ENCODE measurements at places on chromosomes 6 and 20. TPM values are rescaled to one million over a fixed set of nuclear protein-coding genes. Genes with fewer than 3 reads are reported as not detected.
A peak's percentile ranks its signal among the peaks of the same experiment; 100 is the strongest.

The HM13 gene
- total RNA-seq, result 103 TPM

The PSORS1C1 gene
- 0.16 TPM for total RNA-seq

The ARG1 gene
- not detected for total RNA-seq

The CALHM4 gene
- total RNA-seq, result not detected

The KIF25 gene
- total RNA-seq, result 1.5 TPM

The ABRACL gene
- total RNA-seq, result 160 TPM

The SNTA1 gene
- 5.0 TPM for total RNA-seq

The KCNS1 gene
- total RNA-seq, result 0.97 TPM

The PDE10A gene
- 3.9 TPM for total RNA-seq

The RAET1G gene
- not detected for total RNA-seq

The CGA gene
- not detected for total RNA-seq

The CCN2 gene
- 177 TPM for total RNA-seq

The KCNK16 gene
- not detected for total RNA-seq

GRCh38 chr20:19847383-19847782 is 89.3 kb downstream of the RIN2 start:
- no peak for DNase-seq

DNA sequence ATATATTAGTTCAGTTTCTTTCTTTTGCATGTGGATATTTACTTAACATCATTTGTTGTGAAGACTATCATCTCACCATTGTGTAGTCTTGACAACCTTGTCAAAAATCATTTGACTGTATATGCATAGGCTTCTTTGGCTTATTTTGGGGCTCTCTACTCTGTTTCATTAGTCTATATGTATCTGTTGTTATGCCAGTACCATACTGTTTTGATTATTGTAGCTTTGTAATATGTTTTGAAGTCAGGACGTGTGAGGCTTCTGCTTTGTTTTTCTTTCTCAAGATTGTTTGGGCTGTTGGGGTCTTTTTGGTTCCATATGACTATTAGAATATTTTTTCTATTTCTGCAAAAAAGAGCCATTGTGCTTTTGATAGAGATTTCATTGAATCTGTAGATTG is 288.2 kb upstream of the RNF217 start:
- DNase-seq, result no peak

- no peak for DNase-seq
These were observed 500.0 kb upstream of the EPHA7 start for GRCh38 chr6:93919365-93919764.

- DNase-seq, result no peak
These were observed 84.5 kb upstream of the LRFN2 start for GRCh38 chr6:40671694-40672050.

DNA sequence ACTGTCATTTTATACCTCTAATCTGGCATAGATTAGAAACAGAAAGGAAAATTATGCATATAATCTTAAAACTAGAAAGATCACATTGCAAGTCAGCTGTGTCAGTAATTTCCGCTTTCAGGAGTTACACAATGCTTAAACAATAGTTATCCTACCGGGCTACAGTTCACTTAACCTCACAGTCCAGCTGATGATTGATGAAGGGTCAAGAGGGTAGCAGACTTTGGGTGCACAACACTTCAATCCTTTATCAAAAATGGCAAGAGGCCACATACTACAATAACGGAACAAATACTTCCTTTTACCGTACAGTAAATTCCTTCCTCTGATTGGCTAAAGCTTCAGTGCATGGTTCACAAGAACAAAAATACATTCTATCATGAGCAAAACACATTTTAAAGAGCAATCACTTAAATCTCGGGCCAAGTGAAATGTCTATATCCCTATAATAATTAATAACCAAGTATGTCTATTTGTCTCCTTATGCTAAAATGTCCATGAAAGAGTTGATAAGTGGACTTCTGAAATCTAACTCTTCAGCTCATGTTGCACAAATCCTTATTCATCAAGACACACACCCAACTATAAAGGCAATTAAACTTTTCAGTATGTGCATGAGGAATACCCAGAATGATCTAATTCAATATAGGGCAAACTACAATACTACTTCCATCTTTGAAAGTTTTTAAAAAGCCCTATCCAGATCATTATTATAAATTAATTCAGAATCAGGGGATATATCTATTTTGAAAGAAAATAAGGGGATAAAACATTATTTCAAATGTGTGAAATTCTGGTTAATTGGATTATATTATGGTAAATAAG is 76.8 kb downstream of the HIVEP2 start:
- DNase-seq, result no peak

DNA sequence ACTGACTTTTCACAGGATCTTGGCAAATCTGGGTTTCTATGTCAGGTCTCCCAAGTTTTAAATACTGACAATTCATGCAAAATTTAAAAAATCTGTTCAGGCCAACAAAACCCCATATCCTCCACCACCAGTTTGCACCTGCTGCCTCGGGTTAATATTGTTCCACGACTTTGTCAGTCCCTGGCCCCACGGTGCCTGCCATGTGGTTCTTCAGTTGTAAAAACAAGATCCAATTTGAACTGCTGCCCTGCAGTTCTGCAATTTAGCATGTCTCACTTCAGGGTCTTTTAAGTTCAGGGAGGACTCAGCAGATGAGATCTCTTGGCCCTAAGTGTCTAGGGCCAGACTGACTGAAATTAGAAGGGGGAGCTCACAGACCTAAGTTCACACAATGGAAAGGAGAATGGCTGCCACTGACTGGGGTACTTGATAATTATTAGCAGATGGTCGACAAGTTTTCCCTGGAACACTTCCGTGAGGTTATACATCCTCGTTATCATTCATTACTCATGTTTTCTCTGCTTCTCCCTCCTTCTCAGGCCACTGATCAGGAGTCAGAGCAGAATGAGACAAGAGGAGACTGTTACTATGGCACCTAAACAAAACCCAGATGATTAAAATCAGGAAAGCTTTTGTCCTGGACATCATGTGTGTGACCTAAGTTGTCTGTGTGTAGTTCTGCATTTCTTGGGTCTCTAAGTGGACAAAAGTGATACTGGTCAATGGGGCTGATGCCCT is 223.6 kb downstream of the KIF16B start:
- no peak for DNase-seq

DNA sequence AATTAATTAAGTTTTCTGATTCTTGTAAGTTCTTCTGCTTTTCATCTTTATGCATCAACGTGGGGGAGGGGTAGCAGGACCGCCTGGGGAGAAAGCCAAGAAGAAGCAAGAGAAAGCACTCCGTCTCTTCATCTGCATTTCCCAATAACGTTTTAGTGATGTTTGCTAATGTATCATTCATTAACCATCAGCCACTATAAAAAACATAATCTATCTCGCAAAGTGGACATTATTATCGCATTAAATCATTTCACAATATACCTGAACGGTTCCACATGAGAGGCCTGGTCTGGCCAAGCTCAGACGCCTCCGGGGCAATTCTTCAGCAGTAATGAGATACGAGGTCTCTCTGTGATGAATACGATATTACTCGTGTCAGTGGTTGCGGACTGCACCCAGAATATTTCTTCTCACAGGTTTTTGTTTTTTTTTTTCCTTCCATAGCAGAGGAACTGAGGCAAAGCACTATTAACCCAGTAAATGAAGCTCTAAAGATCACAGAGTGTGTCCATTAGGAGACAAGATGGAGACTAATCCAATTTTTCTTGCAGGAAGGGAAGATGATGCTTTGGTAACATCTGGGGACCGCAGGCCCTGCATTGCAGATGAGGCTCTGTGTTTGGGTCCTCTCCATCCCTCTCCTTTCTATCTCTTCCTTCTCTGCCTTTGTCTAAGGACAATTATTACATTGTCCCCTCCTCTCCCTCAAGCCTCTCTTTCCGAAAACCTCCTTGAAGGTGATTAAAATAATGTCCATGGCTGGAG is 156.1 kb downstream of the SLC35B3 start:
- DNase-seq, result peak; percentile 15

DNA sequence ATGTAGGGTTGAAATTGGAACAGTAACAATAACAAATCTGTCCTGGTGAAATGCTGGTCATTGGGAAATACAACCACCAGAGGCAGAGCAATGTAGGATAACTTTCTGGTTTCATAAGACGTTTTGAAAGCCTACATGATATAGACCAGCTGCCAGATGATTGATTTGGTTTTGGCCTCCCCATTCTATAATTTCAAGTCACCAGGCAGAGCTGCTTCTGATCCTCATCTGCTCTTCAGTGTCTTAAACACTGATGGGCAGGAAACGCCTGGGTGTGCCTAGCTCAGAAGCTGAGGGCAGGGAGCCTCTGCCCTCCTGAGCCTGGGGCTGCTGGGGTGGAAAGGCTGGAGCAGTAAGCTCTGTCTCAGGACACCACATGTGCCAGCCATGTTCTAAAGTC is 24.5 kb downstream of the DHX35 start:
- no peak for DNase-seq

DNA sequence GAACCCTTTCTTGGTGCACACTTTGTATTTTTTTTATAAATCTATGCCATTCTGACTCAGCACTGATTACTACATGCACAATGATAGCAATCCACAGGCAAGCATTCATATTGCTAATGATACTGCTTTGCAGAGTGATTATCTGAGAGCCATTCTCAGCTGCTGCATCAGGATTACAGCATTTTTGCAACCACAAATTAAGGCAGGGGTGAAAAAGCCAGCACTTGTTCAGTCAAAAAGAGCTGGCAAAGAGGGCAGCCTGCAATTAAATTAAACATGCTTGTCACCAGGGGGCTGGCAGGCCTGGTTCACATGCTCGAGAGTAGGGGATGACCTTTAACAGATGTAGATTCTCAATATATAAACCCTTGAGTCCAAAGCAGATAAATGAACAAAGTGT is 40.7 kb upstream of the SLC17A4 start:
- DNase-seq, result no peak

GRCh38 chr6:53188833-53189232 is 40.2 kb upstream of the GCM1 start:
- DNase-seq, result no peak

- no peak for DNase-seq
These were observed 7.0 kb downstream of the SERAC1 start for GRCh38 chr6:158160932-158161539.

DNA sequence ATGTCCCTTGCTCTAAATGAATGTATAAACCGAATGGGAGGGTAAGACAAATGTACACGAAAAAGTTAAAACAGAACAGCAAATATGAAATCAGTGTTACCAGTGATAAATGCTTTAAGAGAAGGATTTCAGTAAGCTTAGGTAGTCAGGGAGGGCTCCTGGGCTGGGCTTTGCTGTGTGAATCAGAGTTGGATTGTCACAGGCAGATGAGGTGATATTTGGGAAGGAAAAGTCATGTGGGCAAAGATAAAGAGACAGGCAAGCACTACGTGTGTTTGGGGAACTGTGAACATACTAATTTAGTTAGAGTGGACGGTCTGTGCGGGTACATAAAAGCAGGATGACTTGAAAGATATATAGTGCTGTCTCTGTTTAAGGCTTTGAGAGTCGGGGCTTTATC is 114.8 kb downstream of the CRYBG1 start:
- DNase-seq, result no peak

DNA sequence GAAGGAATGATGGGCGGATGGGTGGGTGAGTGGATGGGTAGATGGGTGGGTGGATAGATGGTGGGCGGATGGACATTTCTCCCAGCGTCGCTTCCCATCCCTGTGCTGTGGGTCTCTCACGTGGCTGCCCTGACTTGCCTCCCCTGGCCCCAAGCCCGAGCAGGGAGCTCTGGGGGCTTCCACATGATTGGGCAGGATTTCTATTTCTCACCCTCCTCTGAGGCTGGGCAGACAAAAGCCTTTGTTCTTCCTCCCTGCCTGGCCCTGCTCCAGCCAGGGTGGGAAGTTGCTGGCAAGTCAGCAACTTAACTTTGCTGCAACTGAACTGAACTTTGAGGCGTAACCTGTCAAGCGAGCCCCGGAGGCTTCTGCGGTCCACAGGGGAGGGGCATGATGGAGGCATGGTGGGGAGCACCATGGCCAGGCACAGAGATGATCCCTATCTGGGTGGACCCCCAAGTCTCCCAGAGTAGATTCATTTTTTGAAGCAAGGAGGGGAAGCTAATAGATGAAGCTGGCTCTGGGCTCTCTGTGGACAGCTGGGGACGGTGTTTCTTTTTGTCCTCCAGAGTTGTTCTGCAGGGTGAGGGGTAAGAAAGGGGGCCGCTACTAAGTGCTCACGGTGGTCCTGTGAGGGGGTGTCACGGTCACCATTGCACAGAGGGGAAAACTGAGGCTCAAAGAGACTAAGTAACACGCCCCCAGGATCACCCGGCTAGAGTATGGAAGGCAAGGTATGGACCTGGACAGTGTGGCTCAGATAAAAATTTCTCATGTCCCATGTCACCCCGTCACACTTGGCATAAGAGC is 140.1 kb downstream of the CEBPB start:
- no peak for DNase-seq

DNA sequence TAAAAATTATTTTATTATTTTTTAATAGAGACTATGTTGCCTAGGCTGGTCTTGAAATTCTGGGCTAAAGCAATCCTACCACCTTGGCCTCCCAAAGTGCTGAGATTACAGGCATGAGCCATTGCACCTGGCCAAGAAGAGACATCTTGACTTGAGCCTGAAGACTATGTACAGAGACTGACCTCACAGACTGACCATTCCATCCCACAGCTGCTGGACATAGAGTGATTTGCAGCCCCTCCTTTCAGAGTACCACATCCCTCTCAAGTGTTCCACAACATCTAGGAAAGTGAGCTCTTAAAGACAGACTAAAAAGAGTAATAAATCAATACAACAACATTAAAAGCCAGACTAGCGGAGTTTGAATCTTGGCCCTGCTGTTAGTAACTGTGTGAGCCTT is 39.0 kb downstream of the RNF8 start:
- no peak for DNase-seq

DNA sequence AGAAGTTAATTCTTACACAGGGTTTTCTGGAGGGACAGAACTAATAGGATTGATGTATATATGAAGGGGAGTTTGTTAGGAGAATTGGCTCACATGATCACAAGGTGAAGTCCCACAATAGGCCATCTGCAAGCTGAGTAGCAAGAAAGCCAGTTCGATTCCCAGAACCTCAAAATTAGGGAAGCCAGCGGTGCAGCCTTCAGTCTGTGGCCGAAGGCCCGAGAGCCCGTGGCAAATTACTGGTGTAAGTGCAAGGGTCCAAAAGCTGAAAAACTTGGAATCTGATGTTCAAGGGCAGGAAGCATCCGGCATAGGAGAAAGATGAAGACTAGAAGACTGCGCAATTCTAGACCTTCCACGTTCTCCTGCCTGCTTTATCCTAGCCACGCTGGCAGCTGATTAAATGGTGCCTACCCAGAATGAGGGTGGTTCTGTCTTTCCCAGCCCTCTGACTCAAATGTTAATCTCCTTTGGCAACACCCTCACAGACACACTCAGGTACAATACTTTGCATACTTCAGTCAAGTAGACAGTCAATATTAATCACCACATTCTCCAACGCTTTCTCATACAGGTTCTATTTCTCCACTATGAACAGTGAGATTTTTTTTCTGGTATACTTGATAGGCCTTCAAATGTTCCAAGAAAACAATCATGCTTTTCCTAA is 357.0 kb downstream of the LAMA2 start:
- DNase-seq, result no peak

DNA sequence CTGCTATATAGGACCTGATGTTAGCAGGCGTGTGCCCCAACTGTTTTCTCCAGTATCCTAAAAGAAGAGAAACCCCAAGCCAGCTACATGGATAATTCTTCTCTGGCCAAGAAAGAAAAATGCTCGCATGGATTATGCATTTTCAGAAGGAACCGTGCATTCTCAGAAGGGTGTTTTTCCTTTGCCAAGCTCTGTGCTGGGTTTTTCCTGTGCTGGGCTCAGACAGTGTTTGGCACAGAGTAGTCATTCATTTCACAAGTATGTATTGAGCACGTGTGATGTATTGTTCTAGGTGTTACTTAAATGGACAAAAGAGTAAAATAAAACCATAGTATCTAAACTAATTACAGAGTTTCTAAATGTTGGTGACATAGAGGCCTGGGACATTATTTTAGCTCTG is 62.7 kb upstream of the ZNF133 start:
- no peak for DNase-seq

- no peak for DNase-seq
These were observed 66.5 kb downstream of the ZMYND8 start for GRCh38 chr20:47290008-47290407.

Measured in GM23338 (cell line).